ENCODE measurements at places on chromosomes 4 and X.

- no peak for DNase-seq
Measured at GRCh38 chr4:69764311-69764710, 3.9 kb upstream of the SULT1B1 start.

GRCh38 chrX:13022926-13023325 lies 21.5 kb downstream of the FAM9C start:
- DNase-seq: no peak

- no peak for DNase-seq
Measured at GRCh38 chr4:1091561-1091995, 21.8 kb downstream of the RNF212 start.

DNA sequence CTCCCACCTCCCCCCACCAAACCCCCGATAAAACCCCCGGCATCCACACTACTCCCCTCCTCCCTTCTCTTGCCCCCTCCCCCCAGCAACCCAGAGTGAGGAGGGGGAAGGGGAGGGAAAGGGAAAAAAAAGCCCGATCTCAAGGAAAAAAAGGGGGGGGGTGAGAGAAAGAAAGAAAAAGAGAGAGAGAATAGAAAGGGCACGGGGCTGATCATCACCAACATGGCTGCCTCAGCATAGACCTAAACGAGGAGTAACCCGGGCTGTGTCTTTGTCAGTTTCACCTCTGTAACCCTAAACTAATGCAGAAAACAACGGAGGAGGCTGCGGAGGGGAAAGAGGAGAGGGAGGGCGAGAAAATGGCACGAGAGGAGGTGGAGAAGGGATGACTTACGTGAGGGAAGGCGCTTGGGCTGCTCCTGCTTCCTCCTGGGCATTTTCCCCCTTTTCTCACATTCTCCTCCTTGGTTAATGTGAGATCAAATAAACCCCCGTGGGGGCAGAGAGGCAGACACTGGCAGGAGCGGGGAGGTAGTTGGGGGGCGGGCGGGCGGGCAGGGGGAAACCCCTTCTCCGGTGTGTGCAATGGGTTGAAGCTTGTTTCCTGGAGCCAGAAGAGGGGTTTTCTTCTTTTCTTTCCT lies 532 bp downstream of the ZNF827 start:
- DNase-seq: no peak

GRCh38 chrX:136067097-136067496 lies 80.2 kb upstream of the FHL1 start:
- DNase-seq: no peak

DNA sequence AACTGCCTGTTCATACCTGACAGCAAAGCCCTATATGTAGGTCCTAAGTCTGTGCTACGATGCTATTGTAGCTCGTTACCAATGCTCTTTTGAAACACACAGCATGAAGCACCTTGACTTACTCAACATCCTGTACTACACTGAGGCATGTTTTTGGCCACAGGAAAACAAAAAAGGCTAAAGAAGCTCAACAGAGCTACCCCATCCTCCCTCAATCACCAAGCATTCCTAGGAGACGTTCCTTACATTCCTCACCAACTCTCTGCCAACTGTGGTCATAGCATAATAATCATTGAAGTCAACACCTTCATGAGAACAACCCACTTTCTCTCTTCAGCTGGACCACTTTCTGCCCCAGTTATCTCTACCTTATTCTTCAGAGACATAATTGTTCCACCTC lies 73.7 kb upstream of the SLC25A43 start:
- no peak for DNase-seq

GRCh38 chr4:107913283-107913899 lies 18.0 kb upstream of the CYP2U1 start:
- peak; percentile 5 for DNase-seq

DNA sequence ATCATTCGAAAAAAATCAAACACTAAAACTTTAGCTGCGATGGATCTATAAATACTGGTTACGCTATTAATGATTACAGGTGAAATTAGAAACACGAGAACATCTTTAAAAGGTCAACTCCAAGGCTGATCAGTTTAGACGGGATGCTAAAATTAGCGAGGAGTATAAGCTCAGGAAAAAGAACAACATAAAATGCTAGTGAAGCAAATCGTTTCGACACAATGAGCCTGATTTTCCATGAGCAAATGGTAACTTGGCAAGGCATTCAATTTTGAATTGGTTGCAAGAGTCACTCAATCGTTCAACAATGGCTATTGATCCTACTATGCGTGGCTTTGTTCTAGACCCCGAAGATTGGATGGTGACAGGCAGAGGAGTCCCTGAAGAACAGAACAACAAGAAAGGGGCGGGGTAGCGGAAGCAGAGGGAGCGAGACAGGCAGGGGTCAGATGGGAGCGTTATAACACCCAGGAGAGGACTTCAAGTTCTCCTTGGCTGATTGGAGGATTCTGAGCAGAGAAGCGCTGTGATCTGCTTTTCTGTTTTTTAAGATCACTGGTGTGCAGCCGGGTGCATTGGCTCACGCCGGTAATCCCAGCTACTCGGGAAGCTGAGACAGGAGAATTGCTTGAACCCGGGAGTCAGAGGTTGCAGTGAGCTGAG lies 146.5 kb downstream of the RBM47 start:
- DNase-seq: no peak

DNA sequence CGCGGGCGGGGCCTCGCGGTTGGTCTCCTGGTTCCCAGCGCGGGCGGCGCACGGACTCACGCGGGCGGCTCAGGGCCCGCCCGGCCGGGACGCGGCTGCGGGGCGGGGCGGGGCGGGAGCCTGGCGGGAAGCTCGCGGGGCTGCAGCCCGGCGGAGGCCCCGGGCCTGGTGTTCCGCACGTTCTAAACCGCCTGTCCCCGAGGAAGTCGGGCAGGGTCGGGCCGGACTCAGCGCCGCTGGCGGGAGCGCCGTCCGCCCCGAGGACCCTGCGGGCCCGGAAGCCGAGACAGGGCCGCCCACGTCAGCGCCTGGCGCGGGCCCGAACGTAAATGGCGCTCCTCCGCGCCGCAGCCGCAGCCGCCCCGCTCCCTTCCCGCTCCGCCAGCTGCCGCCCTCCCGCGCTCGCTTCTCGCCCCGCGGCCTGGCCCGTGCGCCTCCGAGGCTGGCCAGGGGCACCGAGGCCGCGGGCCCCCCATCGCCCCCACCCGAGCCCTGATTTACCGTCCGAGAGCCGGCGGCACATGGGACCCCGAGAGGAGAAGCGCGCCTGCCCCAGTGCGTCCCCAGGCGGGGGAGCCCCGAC lies 309 bp upstream of the CTBP1 start:
- peak; percentile 16 for DNase-seq

GRCh38 chr4:183384516-183384915 lies 59.9 kb upstream of the CDKN2AIP start:
- DNase-seq: no peak

- DNase-seq: no peak
Measured at GRCh38 chrX:51853251-51853650, 40.2 kb upstream of the MAGED1 start.

DNA sequence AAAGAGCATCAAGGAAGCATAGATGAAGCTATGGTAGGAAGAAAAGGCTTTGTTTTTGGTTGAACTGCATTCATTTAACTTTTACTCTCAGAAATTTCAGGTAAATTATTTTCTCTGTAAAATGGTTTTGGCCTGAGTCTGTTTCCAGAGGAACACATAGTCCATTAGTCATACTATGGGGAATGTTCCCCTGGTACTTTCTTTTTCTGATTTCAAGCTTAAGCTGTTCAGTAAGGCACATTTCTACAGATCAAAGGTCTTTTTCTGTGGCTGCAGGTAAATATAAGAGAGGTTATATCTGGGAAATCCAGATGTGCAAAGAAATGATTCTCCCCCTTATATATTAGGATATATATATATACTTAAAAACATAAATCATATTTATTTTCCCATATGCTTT lies 1744.4 kb upstream of the ADGRL3 start:
- no peak for DNase-seq

DNA sequence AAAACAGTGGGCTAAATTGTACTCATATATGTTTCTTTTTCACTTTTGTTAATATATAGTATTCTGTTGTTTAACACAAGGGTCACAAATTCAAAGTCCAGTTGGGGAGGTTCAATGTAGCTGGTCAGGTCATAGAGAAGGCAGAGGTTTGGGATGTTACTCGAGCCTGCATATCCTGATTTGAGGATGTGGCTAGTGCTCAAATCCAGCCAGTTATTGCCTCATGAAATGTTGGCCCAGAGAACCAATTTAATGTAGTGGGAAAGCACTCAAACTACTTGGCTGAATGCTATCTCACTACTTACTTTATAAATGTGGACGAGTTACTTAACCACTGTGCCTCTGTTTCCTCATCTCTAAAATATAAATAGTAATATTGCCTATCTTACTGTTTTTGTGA lies 12.5 kb downstream of the USO1 start:
- DNase-seq: no peak

DNA sequence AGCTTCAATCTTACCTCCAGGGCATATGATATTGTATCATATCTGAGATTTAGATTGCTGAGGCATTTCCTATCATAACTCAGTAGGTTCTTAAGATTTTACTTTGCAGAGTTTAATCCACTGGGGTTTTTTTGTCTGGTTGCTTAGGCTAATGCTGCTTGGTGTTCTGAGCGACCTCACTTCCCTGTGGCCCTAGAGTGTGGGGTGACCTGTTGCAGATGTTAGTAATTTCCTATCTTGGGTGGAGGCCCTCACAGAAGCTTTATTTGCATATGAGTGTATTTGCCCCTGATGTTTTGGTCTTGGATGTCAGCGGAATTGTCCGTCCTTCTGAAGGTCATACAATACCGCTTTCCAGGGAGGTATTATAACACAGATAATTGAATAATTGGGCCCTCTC lies 137.1 kb downstream of the NDST3 start:
- DNase-seq: no peak

DNA sequence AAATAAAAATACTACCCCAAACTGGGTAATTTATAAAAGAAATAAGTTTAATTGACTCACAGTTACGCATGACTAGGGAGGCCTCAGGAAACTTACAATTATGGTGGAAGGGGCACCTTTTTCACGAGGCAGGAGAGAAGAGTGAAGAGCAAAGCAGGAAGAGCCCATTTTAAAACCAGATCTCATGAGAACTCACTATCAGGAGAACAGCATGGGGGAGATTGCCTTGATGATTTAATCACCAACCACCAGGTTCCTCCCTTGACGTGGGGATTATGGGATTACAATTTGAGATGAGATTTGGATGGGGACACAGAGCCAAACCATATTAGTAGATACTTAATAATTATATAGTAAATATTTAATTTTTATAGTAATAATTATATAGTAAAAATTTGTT lies 10.1 kb downstream of the CISD2 start:
- DNase-seq: no peak

DNA sequence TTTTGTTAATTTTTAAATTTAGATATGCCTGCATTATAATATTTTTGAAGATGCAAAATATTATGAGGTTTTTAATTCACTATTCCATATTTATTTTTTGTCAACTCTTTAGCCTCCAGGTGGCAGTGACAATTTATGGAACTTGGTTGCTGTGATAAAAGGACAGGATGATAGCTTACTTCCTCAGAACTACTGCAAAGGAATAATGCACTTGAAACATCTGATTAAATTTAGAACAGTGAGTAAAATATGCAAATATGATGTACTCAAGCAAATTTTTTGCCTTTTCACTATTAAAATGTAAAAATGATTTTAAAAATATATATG lies 45.1 kb downstream of the SPATA4 start:
- no peak for DNase-seq

DNA sequence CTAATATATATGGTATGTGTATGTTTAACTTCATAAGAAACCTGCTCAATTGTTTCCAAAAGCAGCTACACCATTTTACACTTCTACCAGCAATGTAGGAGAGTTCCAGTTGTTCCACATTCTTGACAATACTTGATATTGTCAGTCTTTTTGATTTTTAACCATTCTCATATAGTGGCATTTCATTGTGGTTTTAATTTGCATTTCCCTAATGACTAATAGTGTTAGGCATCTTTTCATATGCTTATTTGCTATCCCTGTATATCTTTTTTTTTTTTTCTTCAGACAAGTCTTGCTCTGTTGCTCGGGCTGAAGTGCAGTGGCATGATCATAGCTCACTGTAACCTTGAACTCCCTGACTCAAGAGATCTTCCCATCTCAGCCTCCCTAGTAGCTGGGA lies 58.2 kb upstream of the TRIM2 start:
- DNase-seq: no peak

DNA sequence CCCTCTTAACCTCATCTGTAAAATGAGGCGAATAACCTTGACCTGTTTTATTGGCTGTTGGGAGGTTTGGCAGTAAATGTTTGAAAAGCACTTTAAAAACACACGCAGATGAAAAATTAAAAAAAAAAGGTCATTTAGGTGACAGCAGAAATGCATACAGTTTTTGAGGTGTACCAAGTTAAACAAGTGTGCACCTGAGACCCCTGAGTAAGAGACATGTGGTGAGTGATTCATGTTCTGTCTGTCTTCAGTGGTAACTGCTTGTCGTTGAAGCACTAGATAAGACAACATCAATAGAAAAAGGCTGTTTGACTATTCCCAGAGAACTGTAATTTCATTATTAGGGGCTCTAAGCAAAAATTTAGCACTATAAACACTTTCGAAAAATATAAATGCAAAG lies 608.4 kb upstream of the PITX2 start:
- no peak for DNase-seq

DNA sequence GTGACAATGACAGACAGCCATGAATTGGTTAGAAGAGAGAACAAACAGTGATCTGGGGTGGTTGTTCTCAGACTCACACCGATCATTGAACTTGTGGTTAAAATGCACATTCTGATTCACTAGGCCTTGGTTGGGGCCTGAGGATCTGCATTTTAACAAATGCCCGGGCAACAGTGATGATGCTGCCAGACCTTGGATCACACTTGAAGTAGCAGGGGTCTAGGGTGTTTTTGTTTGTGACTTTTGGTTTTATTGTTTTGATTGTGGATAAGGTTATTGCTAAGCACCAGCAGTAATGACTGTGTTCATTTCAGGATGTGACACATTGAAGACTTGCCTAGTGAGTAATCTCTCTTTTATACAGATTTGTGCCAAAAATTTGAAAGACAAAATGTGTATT lies 36.5 kb downstream of the TXLNG start:
- DNase-seq: no peak

DNA sequence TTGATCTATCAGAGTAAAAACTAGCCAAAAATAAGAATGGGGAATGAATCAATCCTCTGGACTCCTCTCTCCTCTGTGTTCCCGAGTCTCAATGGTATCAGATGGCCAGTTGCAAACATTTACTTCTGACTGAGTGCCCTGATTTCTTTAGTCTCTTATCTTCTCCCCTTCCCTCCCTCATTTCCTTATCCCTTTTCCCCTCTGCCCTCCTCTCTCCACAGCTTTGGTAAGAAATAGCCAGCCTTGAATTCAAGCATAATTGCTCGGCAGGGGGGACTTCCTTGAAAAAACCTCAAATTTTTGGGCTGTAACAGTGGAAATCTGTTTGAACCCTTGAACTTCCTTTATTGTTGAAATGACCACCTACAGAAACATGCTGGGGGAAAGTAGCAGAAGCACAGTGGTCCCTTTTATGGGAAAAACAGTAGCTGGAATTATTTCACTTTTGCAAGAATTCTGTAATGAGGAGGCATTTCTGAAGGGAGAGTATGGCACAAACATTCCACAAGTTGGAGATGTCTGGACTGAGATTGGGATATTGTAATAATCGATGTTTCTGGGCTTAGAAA lies 40.3 kb downstream of the NHS start:
- DNase-seq: no peak

- no peak for DNase-seq
Measured at GRCh38 chr4:23429497-23429896, 460.4 kb downstream of the PPARGC1A start.

Measured in DMS 273 treated with DMSO at 0.1 percent for 48 hours (cell line).